Panc1 (cell line): ENCODE measurements at places on chromosomes 16 and 17. TPM values are rescaled to one million over a fixed set of nuclear protein-coding genes. Genes with fewer than 3 reads are reported as not detected.
A peak's percentile ranks its signal among the peaks of the same experiment; 100 is the strongest.

GRCh38 chr16:47467501-47467900, 6.4 kb downstream of the PHKB start:
- no peak overlapping the region for H3K4me3 ChIP-seq
- no peaks in the 10 kb centered on the region for H3K27me3 ChIP-seq
- H3K36me3 ChIP-seq, result no peaks in the 10 kb centered on the region
- H3K27ac ChIP-seq, result no peak overlapping the region
- no peaks in the 10 kb centered on the region; the same call in 1 of the 2 replicates for H3K4me1 ChIP-seq

DNA sequence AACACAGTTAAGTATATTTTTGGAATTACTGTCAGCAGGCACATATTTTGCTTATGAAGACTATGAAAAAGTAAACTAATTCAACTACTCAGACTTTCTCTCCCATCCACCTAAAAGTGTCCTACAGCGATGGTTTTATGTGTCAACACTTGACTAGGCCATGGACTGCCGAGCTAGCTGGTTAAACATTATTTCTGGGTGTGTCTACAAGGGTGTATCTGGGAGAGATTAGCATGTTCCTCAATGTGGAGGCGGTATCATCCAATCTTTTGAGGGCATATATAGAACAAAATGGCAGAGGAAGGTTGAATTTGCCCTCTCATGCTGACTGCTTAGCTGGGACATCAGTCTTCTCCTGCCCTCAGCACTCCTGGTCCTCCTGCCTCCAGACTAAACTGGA, 82.7 kb upstream of the CDYL2 start:
- no peaks in the 10 kb centered on the region for H3K36me3 ChIP-seq
- H3K4me3 ChIP-seq, result no peak overlapping the region
- no peak overlapping the region for H3K27ac ChIP-seq
- no peaks in the 10 kb centered on the region for H3K4me1 ChIP-seq
- no peak for DNase-seq

- H3K4me3 ChIP-seq, result no peak overlapping the region
- DNase-seq, result peak; percentile 17
- H3K27ac ChIP-seq, result no peak overlapping the region
Observed at GRCh38 chr16:55842369-55843104, 9.6 kb upstream of the CES1 start.

- no peaks in the 10 kb centered on the region for H3K4me1 ChIP-seq
- no peak overlapping the region for H3K4me3 ChIP-seq
- no peaks in the 10 kb centered on the region for H3K27me3 ChIP-seq
- no peak overlapping the region for H3K27ac ChIP-seq
- no peak for DNase-seq
Observed at GRCh38 chr17:31931756-31932155, 5.1 kb upstream of the SUZ12 start.

DNA sequence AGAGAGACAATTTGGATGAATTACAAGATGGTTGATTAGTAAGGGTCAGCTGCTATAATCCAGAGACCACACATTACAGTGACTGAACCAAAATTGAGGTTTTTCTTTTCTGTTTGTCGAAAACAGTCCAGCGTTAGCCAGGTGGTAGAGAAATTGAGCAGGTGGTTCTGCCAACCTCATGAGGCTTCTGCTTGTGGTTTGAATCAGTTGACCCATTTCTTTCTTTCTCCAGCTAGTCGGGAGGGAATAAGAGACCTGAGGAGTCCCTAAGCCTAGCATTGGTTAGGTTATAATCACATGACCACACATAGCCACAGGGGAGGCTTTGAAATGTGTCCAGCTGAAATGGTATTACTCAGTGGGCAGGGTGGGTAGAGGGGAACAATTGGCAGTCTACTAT, 504.6 kb downstream of the HS3ST4 start:
- DNase-seq, result no peak
- H3K27ac ChIP-seq, result no peak overlapping the region
- no peaks in the 10 kb centered on the region for H3K4me1 ChIP-seq
- H3K27me3 ChIP-seq, result no peaks in the 10 kb centered on the region
- no peak overlapping the region for H3K4me3 ChIP-seq

- H3K27ac ChIP-seq, result no peak within 1 kb of the TSS
- H3K4me3 ChIP-seq, result no peak within 1 kb of the TSS
- peaks cover 36% of the 10 kb centered on the region for H3K4me1 ChIP-seq
- peaks cover 2% of the 10 kb centered on the region; the same call in 1 of the 2 replicates for H3K36me3 ChIP-seq
- no peak for DNase-seq
Observed at GRCh38 chr17:78130437-78131101, at the start of gene TMC8. Gene TMC8, plus strand, starts transcription at chr17:78130771. Its CDS starts 818 bp downstream, at chr17:78131589.

- DNase-seq, result no peak
- H3K27ac ChIP-seq, result no peak overlapping the region
- H3K4me1 ChIP-seq, result peaks cover 13% of the 10 kb centered on the region
- no peaks in the 10 kb centered on the region for H3K36me3 ChIP-seq
- H3K27me3 ChIP-seq, result no peaks in the 10 kb centered on the region
Observed at GRCh38 chr16:4931381-4931780, 5.6 kb downstream of the PPL start.

DNA sequence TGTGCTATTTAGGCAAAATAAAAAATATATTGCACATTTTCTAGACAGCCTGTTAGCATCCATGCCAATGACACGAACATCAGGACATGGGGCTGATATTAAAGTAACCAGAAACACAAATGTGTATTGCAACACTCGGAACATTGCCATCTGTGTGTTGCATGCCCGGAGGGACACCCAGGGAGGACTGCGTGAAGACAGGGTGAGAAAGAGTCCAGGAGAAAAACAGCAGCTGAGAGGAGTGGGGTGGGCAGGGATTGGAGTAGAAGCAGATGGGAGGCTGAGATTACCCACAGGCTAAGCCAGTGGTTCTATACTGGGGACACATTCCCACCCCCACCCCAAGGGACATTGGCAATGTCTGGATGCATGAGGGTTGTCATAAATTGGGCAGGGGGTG, 114.8 kb downstream of the GRIN2A start:
- no peak for DNase-seq
- H3K27ac ChIP-seq, result no peak overlapping the region
- no peak overlapping the region for H3K4me3 ChIP-seq
- H3K4me1 ChIP-seq, result no peaks in the 10 kb centered on the region
- no peaks in the 10 kb centered on the region for H3K27me3 ChIP-seq

- no peak overlapping the region for H3K4me3 ChIP-seq
- H3K27ac ChIP-seq, result no peak overlapping the region
- H3K4me1 ChIP-seq, result no peaks in the 10 kb centered on the region
- DNase-seq, result no peak
- no peaks in the 10 kb centered on the region for H3K27me3 ChIP-seq
- no peaks in the 10 kb centered on the region for H3K36me3 ChIP-seq
Observed at GRCh38 chr17:57662041-57662440, 83.1 kb downstream of the CCDC182 start.

- no peak overlapping the region for H3K4me3 ChIP-seq
- H3K27ac ChIP-seq, result no peak overlapping the region
- 0 out of 2 replicates have a peak, but pooled peaks cover 10% of the 10 kb centered on the region for H3K4me1 ChIP-seq
- H3K27me3 ChIP-seq, result no peaks in the 10 kb centered on the region
Observed at GRCh38 chr16:2083876-2084780, 36.3 kb downstream of the TSC2 start.

- no peaks in the 10 kb centered on the region for H3K27me3 ChIP-seq
- no peaks in the 10 kb centered on the region for H3K36me3 ChIP-seq
- DNase-seq, result no peak
Observed at GRCh38 chr16:5768445-5768844, 670.9 kb upstream of the EEF2KMT start.

DNA sequence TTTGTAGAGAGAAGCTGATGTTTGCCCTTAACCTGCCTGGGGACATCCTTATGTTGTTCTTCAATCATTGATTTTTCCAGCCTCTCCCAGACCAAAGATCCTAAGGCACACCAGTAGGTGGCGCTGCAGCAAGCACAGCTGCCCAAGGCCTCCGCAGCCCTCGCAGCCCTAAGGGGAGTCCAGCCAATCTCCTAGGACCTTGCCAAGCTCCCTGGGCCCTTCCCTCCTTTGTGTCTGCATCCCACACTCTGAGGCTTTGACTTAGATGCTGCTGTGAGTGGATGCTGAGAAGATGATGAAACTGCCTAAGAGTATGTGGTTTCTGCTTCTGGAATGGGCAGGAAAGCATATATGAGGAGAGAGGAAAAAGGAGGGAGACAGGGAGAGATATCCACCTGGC, 47.1 kb downstream of the SPACA3 start:
- no peaks in the 10 kb centered on the region for H3K36me3 ChIP-seq
- no peak for DNase-seq

GRCh38 chr16:89861648-89862047, 11.7 kb upstream of the TCF25 start:
- H3K27ac ChIP-seq, result no peak overlapping the region
- H3K36me3 ChIP-seq, result no peaks in the 10 kb centered on the region; the same call in none of the 2 replicates
- H3K27me3 ChIP-seq, result no peaks in the 10 kb centered on the region
- no peak for DNase-seq

- H3K27me3 ChIP-seq, result no peaks in the 10 kb centered on the region
- H3K4me1 ChIP-seq, result no peaks in the 10 kb centered on the region
- no peak overlapping the region for H3K27ac ChIP-seq
- DNase-seq, result no peak
- no peak overlapping the region for H3K4me3 ChIP-seq
- H3K36me3 ChIP-seq, result no peaks in the 10 kb centered on the region
Observed at GRCh38 chr16:75380870-75381269, 52.4 kb downstream of the CFDP1 start.

DNA sequence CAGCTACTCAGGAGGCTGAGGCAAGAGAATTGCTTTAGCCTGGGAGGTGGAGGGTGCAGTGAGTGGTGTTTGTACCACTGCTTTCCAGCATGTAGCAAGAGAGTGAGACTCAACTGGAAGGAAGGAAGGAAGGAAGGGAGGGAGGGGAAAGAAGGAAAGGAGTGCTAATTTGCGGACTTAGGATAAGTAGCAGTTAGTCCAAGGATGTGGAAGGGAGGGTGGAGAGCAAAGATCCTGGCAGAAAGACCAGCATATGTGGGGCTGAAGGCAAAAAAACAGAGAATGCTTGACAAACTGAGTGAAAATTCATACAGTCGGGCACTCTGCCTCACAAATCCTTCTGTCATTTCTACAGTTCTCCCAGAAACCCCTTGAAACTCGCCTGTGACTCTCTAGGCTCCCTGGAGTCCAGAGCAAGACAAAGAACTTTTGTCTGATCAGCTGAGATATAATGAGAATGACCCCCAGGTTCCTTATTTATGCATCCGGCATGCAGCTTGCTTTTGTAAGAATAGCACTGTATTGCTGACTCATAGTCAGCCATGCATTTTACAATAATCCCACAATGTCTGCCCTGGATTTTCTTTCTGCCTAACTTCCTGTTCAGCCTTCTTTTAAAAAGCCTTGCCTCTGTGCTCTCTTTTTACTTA, 31.5 kb downstream of the CDK5RAP3 start:
- H3K27me3 ChIP-seq, result no peaks in the 10 kb centered on the region
- H3K36me3 ChIP-seq, result no peaks in the 10 kb centered on the region

- H3K27ac ChIP-seq, result peak overlapping the region; percentile 59; the same call in 1 of the 2 replicates
- H3K36me3 ChIP-seq, result no peaks in the 10 kb centered on the region; the same call in 1 of the 2 replicates
- no peak for DNase-seq
- no peaks in the 10 kb centered on the region for H3K27me3 ChIP-seq
- H3K4me1 ChIP-seq, result peaks cover 31% of the 10 kb centered on the region
- no peak overlapping the region for H3K4me3 ChIP-seq
Observed at GRCh38 chr16:75238132-75238852, 13.1 kb downstream of the BCAR1 start.

DNA sequence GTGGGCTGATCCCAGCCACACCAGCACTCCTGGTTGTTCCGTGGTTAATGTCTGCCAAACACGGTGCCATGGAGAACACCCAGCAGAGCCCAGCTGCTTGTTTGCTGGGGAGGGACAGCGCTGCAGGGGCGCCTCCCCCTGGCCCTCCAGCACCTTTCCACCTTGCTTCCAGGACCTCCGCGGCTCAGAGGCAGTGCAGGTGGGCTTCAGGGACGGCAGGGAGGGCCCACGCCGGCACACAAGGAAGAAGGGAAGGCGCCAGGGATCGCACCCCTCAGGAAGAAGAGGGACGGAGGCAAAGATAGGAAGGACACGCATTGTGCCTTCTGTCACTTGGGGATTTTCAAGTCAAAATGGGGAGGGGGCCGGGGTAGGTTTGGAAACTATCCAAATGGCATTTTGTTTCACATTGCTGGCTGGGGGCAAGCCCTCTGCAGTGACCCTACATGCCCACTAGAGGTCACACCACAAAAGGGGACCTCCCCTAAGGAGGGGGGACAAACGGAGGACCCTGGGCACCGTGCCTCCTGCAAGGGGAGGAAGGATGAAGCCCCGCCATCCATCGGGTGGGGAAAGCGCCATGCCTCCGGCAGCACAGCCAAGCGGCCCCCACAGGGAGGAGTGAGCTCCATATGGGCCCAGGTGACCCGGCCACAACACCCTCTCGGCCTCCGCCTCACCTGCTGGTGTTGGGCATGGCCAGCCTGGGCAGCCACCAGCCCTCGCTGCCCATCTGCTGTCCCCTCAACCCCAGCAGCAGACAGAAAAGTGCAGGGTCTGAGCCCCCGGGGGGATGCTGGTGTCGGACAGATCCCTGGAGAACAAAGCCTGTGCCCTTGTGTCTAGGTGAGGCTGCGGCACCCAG, 7.5 kb upstream of the C16orf95 start:
- H3K4me3 ChIP-seq, result no peak overlapping the region
- H3K27me3 ChIP-seq, result no peaks in the 10 kb centered on the region
- DNase-seq, result no peak
- no peak overlapping the region for H3K27ac ChIP-seq

DNA sequence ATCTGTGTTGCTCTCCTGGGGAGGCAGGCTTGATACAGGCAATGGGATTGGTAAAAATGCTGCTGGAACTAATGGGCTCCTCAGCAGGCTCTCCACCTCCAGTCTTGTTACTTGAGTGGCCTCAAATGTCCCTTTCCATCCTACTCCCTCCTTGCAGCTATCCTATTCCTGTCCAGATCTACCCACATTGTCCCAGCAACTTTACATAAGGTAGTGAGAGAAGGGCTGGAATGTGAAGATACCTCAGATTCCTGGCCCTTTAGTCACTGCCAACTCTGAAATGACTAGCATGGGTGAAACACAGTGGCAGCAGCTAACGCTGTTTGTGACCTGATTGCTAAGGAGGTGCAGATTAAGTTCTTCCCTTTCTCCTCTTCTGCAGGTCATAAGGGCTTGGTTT, 210.1 kb upstream of the HS3ST4 start:
- H3K27ac ChIP-seq, result no peak overlapping the region
- H3K4me1 ChIP-seq, result no peaks in the 10 kb centered on the region

GRCh38 chr17:49578414-49578813, 2.7 kb downstream of the NXPH3 start:
- no peak for DNase-seq
- no peaks in the 10 kb centered on the region for H3K36me3 ChIP-seq
- no peak overlapping the region for H3K27ac ChIP-seq
- H3K4me1 ChIP-seq, result peaks cover 11% of the 10 kb centered on the region
- H3K27me3 ChIP-seq, result no peaks in the 10 kb centered on the region
- H3K4me3 ChIP-seq, result no peak overlapping the region

GRCh38 chr16:49644145-49644463, 211.8 kb downstream of the ZNF423 start:
- no peak overlapping the region for H3K27ac ChIP-seq
- DNase-seq, result no peak
- H3K4me3 ChIP-seq, result no peak overlapping the region

ADAP2 gene
- 2.4 TPM for total RNA-seq

ELMO3 gene
- total RNA-seq, result 2.0 TPM

HSPB9 gene
- total RNA-seq, result not detected

PYDC1 gene
- not detected for total RNA-seq

RASL10B gene
- 4.3 TPM for total RNA-seq

TEX14 gene
- not detected for total RNA-seq

GAS2L2 gene
- total RNA-seq, result not detected

WDR59 gene
- total RNA-seq, result 58.7 TPM

GLP2R gene
- total RNA-seq, result 0.08 TPM

C16orf96 gene
- 0.15 TPM for total RNA-seq

LDHD gene
- total RNA-seq, result 3.1 TPM

CRYBA1 gene
- not detected for total RNA-seq

CCL8 gene
- not detected for total RNA-seq
